ENCODE measurements at places on chromosomes 6 and 20.

DNA sequence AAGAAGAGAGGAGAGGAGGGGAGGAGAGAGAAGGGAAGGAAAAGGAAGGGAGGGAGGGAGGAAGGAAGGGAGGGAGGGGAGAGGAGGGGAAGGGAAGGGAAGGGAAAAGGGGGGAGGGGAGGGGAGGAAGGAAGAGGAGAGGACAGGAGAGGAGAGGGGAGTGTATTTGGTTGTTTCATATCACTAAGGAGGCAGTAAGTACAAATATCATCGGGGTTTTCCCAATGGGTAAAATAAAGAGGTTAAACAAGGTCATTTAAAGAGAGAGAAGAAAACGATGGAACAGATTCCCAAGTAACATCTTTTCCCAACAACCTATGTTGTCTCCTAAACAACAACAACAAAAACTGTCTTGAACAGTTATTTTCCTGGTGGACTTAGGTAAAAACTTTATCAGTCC lies 43.6 kb downstream of the MBOAT1 start:
- no peak for DNase-seq

DNA sequence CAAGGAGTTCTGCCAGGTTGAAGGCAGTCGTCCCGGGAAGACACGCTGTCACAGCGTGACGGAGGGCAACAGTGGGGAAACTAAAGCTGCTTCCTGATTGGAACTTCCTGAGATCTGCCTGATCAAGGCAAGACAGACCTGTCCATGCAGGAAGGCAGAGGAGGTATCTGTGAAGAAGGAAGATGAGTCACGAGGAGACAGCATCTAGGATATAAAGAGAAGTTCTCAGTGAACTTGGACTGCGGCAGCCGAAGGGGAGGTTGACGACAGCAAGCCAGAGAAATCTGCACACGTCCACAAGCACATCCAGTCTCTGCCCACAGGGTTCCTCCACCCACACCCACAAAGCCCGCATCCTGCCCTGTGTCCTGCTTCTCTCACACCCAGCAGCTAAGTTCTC lies 38.6 kb downstream of the PREP start:
- DNase-seq, result no peak

- DNase-seq, result no peak
Measured at GRCh38 chr6:109498936-109499335, 15.9 kb upstream of the ZBTB24 start.

DNA sequence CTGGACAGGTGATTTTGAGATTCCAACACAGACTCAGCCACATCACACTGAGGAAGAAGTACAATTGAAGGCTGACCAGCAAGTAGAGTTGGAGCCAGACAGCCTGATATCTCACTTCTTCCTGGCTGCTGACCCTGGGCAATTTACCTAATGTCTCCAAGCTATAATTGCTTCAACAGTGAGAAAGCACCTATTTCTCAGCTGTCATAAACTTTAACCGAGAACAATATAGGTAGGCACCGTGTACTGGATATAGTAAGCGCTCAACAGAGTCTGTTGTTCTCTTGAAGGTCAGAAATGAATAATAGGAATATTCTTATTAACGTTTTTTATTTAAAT lies 28.3 kb downstream of the STX7 start:
- DNase-seq, result no peak

DNA sequence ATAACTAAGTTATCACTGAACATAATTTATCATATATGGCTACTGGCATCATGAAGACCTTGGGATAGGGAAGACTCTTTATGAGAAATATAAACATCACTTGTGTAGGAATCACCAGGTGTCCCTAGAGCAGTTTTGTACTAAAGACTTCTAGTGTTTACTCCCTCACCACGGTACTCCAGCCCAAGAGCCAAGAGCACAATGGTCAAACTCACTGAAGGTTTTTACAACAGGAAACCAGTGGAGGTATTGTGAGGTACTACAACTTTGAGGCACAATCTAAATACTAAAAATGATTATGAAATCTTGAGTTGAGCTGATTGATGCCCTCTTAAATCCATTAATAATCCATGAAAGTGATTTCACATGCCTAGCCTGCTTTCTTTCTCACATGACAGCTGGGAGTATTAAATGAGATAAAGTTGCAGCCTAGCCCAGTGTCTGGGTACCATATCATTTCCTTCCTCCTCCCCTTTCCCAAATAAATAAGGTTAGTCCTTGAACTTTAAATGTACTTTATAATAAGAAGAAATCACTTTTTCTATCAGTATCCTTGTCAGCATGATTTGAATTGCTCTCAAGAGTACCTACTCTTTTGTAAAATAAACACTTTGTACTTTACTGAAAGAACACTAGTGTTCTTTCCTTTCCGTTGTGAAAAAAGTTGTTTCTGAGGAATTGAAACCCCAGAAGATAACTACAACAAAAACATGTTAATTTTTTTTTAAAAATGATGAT lies 26.5 kb downstream of the GLO1 start:
- no peak for DNase-seq

GRCh38 chr6:142028527-142028926 lies 104.2 kb upstream of the GJE1 start:
- no peak for DNase-seq

DNA sequence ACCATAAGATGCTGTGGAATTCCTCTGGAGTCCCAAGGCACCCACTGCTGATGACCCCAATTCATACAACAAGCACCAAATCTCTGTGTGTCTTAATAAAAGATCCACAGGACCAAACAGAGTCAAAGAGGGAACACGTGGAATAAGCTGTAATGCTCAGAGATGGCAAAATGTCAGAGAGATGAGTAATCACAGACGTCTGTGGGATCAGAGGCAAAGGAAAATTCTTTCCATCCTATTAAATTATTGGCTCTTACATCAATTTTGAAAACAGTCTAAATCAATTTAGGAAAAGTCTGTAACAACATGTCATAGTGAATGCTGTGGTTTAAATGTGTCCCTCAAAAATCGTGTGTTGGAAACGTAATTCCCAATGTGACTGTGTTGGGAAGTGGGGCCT lies 17.5 kb upstream of the SAMD3 start:
- DNase-seq, result peak; percentile 80

- DNase-seq, result no peak
Measured at GRCh38 chr20:8033151-8033841, 13.7 kb upstream of the TMX4 start.

DNA sequence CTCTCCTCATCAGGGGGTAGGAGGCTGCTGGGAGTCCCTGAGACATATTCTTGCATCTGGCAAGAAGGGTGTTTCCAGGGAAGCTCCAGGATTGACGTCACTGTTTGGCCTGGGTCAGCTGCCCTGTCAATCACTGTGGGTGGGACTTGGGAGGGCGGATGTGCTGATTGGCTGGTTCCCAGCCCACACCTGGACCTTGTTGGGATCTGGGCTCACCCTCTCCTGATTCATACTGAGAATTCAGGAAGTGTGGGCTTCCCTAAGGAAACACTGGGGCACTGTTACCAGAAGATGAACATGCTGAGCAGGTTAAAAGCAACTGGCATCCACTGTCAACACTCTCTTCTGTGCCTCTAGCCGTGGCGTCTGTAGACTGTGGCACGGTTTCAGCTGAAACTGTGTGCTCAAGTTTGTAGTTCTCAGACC lies 36.5 kb downstream of the CDH26 start:
- no peak for DNase-seq

DNA sequence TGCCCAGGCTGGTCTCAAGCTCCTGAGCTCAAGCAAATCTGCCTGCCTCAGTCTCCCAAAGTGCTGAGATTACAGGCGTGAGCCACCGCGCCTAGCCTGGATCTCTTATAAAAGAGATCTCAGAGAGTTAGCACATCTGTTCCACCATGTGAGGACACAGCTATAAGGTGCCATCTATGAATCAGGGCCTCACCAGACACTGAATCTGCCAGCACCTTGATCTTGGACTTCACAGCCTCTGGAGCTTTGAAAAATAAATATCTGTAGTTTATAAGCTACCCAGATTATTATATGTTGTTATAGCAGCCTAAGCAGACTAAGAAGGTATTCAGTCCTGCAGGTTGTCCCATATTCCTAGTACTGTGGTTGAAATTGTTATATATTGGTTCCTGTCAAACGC lies 33.2 kb upstream of the SHLD1 start:
- no peak for DNase-seq

DNA sequence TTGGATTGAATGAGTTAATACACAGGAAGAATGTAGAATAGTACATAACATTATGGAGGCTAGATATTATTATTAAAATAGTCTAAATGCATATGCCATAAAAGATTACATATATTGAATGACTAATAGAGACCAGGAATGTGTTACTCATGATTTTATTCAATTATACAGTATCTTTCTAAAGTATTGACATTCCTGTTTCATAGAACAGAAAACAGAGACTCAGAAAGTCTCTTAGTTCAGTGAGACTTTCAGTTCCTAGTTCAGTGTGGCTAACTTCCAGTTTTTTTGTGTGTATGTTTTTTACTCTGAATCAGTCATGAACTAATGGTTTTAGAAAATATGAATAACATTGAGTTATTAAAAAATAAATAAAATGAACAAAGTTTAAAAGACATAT lies 34.6 kb upstream of the TMEM244 start:
- peak; percentile 52 for DNase-seq

- DNase-seq, result no peak
Measured at GRCh38 chr6:36712816-36713215, 15.2 kb downstream of the RAB44 start.

- no peak for DNase-seq
Measured at GRCh38 chr6:125637207-125637606, 112.2 kb upstream of the HEY2 start.

GRCh38 chr6:73577676-73578075 lies 56.8 kb upstream of the EEF1A1 start:
- DNase-seq, result peak; percentile 37

- no peak for DNase-seq
Measured at GRCh38 chr20:45857882-45858216, 435 bp downstream of the ZSWIM3 start.

GRCh38 chr6:67698534-67698933 lies 936.5 kb upstream of the ADGRB3 start:
- DNase-seq, result no peak

DNA sequence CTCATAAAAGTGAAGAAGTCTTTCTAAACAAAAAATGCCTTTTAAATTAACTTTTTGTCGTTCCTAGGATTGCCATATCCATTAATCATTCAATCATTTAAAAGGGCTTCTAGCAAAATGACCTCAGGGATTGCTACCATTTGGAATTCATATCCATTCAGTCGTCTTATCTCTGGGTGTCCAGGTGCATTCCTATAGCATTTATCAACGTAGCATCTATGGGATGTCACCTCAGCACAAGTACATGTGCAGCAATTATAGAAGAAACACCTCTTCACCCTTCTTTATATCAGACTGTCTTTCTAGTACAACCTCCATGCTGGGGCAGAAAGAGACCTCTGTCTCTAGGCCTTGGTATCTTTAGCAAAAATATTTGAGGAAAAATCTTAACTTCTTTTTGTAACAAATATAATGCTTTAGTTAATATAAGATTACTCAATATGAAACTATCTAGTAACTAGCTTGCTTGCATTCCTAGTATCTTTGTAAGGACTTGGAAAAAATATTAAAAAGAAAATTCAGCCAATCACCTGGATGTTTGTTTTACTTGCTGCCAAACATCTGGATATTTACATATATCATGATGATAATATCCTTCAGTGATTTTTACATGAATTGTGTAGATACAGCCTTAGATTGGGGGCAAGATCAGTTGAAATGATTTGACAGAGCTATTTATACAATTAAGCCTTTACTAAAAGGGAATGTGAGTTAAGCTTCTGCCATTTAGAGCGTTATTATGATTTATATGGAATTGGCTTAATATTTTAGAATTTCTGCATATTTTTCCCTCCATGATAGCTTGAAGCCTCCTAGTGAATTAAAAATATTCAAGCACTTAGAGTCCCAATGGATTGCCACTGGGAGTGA lies 356.8 kb downstream of the HDGFL1 start:
- DNase-seq, result no peak

DNA sequence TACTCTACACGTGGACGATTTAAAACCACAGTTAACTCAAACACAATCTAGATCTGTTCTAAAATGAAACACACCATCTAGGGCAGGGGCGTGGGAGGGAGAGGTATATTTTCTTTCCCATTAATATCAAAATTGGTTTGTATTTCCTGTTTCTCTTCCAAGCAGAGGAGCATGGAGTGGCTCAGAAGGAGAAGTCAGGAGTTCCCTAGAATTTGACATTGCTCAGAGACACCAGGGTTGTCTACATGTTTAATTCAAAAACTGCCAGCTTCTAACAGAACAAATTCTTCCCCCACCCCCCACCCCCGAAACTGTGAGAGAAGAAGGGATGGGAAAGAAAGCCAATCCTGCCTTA lies 2.3 kb downstream of the PREX1 start:
- no peak for DNase-seq

DNA sequence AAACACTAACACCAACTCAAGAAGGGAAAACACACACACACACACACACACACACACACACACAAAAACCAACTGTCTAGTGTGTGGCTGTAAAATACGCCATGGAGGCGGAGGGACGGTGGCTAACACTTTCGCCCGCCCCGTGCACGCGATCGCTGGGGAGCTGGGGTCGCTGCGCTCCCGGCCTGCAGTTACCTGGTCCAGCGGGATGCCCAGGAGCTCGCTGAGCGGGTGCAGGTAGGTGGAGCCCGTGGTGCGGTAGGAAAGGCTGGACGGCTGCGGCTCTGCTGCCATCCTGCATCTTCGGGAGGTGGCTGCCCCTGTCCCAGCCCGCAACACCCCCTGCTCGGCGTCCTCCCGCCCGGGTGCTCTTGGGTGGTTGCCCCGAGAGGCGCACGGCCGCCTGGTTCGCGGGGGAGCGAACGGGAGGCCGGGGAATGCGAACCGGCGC lies 303 bp downstream of the MBOAT1 start:
- DNase-seq, result peak; percentile 48

DNA sequence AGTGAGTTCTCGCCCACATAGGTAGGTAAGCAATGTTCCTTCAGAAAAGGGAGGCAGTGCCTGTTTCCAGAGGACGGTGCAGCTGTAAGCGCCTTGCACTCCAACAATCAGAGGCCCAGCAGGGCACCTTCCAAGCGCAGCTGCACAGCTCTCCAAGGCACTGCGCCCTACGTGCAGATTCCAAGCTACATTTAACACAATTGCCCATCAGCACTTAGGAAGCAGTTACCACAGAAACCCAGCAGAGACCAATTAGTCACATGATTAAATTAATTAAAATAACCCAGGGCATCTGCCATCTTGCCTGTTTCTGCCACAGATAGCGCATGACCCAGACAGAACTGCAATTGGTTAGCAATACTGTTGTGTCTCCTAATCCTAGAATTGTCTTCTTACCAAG lies 65.5 kb downstream of the SOBP start:
- DNase-seq, result no peak

DNA sequence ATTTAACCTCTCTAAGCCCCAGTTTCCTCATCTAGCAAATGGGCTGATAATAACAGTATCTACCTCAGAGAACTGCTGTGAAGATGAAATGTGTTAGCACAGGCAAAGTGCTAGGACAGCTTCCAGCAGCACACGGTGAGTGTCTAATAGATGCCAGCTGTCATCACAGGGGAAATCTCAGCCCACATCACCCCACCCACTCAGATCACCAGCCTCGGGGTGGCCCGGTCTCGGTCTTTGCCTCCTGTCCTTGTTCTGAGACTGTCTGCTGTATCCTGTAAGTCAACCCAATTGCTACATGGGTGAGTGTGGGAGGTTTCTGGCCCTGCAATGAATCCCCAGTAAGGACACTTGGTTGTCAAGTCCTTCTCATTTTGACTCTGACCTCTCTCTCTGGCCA lies 99.5 kb upstream of the ZNFX1 start:
- DNase-seq, result no peak

GRCh38 chr20:18059603-18060002 lies 1.9 kb upstream of the OVOL2 start:
- DNase-seq, result no peak

- DNase-seq, result no peak
Measured at GRCh38 chr6:57040011-57040410, 6.5 kb upstream of the KIAA1586 start.

Measured in osteoblast (primary cell).